ENCODE measurements at places on chromosomes 12 and 14.
A peak's percentile ranks its signal among the peaks of the same experiment; 100 is the strongest.

DNA sequence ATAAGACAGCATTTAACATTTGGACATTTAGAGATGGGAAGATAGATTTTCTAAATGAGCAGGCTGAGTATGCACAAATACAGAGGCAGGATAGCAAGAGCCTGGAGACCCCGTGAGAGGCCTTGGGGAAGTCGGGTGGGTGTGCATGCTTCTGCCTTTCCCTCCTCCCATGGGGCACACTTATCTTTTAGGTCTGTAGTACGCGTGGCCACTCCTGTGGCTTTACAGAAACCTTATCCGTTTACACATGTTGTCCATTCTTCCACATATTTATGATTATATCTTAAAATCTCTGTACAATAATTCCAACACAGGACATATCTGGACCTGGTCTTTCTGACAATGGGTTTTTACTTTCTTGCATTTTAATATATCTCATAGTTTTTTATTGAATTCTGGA lies 33.6 kb downstream of the GYS2 start:
- DNase-seq, result no peak

GRCh38 chr14:23365732-23366425 lies 907 bp upstream of the EFS start:
- DNase-seq, result peak; percentile 87

- peak; percentile 88 for DNase-seq
Observed at GRCh38 chr14:58639842-58640484, 2.2 kb downstream of the DACT1 start.

DNA sequence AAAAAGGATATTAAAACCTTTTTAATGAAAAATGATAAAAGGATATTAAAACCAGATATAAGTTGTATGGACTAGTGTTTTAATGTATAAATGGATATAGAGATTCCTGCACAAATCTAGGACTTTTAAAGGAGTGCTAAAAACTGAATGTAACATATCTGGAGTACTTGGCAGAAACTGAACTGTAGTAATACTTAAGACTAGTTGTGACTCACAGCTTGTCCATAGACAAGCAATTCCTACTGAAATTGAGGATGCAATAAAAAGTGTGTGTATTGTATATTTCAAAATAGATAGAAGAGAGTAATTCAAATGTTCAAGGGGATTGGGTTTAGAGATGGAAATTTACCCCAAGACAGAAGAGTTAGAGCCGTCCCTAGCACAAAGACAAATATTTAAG lies 59.6 kb downstream of the FBXO33 start:
- no peak for DNase-seq

- no peak for DNase-seq
Observed at GRCh38 chr14:57659052-57659451, 165.4 kb upstream of the CCDC198 start.

Measured in NCI-H1694 (cell line).